ENCODE measurements at places on chromosomes 1 and 21.

- DNase-seq: no peak
Measured at GRCh38 chr1:151222130-151222529, 23.8 kb downstream of the PIP5K1A start.

DNA sequence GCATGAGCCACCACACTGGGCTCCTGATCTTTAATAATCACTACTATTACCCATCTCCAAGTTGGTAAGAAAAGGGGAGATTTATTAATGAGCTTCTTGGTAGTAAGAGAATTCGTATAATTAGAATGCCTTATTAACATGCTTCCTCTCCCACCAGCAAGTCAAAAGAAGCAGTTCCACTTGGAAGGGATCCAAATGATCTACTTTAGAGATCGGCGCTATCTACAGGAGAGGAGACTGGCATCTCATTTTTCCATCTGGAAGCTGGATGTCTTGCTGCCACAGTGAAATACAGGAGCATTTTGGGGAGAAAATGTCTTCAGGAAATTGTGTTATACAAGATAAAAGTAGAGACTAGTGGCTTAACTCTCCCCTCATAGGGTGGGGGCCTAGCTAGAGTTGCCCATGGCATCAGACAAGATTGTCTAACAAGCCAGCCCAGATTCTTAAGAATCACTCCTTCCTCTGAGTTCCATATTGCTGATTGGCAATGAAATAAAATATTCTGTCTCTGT lies 33.6 kb upstream of the CAMSAP2 start:
- DNase-seq: no peak

- no peak for DNase-seq
Measured at GRCh38 chr1:42379794-42380585, 602 bp upstream of the RIMKLA start.

GRCh38 chr1:37831809-37832208 lies 23.8 kb upstream of the YRDC start:
- no peak for DNase-seq

- no peak for DNase-seq
Measured at GRCh38 chr1:23578311-23578996, 19.2 kb upstream of the ID3 start.

- no peak for DNase-seq
Measured at GRCh38 chr1:42767510-42768000, 506 bp downstream of the C1orf50 start.

GRCh38 chr1:85617633-85618100 lies 37.1 kb downstream of the CCN1 start:
- no peak for DNase-seq

- DNase-seq: peak; percentile 25
Measured at GRCh38 chr21:20999659-21000058, 1.4 kb downstream of the NCAM2 start.

DNA sequence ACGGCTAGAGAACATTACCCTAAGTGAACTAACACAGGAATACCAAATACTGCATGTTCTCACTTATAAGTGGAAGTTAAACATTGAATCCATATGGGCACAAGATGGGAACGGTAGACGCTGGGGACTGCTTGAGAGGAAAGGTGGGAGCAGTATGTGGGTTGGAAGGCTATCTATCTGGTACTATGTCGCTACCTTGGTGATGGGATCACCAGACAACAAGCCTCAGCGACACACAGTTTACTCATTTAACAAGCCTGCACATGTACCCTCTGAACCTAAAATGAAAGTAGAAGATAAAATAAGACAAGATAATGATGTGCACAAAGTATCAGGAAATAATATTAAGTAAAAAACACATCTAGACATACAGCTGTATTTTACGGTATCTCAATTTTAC lies 819 bp downstream of the PYHIN1 start:
- DNase-seq: no peak

GRCh38 chr1:112541299-112541698 lies 32.5 kb downstream of the WNT2B start:
- no peak for DNase-seq

DNA sequence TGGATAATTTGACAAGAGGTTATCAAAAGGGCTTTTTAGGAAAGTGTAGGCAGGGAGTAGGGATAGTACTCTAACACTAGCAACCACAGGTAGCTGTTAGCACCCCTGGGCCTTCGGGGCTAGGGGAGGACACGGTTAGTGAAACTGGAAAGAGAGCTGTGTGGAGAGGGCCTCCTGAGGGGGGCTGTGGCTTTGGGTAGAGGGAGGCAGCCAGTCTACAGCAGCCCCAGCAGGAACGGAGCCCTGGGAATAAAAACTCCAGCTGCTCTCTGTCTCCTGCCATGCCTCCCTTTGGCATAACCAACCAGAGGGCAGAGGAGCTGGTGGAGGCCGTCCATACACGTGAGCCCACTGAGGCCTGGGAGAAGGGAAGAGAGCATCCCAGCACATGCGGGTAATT lies 223.2 kb downstream of the FOXD2 start:
- DNase-seq: no peak

DNA sequence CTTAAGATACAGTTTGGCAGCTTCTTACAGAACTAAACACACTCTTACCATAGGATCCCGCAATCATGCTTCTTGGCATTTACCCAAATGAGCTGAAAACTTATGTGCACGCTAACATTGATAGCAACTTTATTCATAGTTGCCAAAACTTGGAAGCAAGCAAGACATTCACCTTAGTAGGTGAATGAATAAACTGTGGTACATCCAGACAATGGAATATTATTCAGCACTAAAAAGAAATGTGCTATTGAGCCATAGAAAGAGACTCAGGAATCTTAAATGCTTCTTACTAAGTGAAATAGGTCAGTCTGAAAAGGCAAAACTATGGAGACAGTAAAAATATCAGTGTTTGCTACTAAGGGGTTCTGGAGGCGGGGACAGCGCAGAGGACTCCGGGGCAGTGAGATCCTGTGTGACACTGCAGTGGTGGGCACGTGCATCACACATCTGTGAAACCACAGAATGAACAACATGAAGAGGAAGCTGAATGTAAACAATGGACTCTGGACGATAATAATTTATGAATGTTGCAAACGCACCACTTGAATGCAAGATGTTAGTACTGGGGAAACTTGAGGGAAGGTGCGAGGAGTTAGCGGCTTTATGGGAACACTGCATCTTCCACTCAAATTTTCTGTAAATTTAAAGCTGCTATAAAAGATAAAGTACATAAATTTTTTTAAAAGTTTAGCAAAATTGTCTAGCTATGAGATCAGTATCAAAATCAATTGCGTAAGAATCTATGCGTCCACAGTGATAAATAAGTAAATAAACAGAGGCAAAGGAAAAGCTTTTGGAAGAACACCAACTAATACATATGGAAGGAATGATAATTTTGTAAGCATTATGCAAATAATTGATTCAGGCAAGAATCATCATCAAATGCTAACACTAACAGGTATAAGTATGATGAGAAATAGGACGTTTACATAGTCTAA lies 15.4 kb upstream of the SPATC1L start:
- DNase-seq: no peak

DNA sequence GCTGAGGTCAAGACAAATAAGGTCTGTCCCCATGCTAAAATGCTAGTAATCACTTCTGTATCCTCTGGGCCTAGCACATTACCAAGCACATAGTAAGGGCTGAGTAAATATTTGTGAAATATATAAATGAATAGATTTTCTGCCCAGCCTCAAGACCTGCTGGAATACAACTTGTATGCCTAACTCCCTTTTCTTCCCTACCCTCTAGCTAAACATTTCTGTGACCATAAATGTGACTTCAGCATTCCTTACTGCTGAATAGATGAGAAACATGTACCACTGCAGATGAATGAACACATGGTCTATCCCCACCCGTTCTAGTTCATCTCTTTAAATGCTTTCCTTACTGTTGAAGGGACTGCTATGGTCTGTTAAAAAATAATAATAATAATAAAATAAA lies 209.0 kb upstream of the HOOK1 start:
- no peak for DNase-seq

- DNase-seq: no peak
Measured at GRCh38 chr1:180213401-180214170, 16.5 kb upstream of the LHX4 start.

GRCh38 chr1:245226203-245226499 lies 71.4 kb downstream of the KIF26B start:
- no peak for DNase-seq

DNA sequence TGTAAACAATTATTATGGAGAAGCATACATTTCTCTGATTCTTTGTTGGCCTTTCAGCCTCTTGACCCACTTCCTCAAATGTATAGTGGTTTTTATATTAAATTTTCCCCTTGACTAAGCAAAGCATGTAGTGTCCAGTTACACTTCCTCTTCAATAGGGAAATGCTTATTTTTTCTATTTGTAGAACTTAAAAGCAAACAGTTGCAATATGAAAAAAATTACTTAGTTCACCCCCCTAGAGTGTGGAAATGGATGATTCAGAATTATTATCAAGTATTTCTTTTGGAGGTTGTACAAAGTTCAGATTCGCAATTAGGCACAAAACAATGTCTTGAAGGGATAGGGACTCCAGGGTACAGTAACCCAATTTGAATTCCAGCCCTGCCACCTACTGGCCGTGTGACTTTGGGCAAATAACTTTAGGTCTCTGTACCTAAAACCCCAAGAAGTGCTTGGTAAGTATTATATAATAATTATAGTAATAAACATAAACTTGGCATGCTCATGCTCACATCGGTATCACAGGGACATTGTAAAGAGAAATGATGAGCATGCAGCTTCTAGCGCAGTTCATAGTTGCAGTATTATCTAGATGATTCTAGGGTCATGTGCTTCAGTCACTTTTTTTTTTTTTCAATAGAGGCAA lies 28.6 kb upstream of the IFNGR2 start:
- no peak for DNase-seq

DNA sequence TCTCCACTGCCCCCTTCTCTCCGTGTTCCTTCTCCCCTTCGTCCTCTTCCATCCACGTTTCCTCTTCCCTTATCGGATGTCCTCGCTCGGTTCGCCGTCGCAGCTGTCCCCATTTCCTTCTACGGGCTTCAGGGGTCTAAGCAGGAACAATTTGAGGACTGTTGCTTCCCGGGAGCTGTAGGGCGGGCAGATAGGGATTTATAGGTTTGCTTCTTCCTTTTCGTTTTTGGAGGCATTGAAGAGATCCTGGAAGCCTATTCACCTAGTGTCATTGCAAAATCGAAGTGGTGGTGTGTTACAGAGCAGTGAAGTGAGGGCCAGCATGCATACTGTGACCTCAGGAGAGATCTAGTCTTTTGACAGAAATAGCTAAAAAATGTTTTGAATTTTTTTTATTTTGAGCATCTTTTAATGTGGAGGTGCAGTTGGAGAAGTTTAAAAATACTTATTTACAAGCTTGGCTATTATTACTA lies 897 bp downstream of the ZYG11B start:
- DNase-seq: no peak

DNA sequence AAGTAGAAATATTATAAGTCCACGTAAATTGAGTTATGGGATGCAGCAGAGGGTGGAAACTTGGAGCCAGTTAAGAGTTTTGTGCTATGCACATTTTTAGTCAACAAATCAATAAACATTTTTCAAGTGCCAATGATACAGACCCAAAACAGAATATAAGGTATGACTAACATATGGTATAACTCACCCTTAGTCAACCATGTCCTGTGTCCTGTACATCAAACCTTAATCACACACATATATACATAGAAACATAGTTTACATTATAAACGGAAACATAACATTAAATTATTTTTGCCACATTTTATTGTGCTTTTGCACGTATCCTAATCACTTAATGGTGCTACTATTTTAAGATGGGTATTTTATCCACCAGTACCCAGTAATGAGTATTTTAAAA lies 136.1 kb upstream of the USH2A start:
- no peak for DNase-seq

GRCh38 chr1:15261155-15262002 lies 14.4 kb downstream of the FHAD1 start:
- DNase-seq: no peak

DNA sequence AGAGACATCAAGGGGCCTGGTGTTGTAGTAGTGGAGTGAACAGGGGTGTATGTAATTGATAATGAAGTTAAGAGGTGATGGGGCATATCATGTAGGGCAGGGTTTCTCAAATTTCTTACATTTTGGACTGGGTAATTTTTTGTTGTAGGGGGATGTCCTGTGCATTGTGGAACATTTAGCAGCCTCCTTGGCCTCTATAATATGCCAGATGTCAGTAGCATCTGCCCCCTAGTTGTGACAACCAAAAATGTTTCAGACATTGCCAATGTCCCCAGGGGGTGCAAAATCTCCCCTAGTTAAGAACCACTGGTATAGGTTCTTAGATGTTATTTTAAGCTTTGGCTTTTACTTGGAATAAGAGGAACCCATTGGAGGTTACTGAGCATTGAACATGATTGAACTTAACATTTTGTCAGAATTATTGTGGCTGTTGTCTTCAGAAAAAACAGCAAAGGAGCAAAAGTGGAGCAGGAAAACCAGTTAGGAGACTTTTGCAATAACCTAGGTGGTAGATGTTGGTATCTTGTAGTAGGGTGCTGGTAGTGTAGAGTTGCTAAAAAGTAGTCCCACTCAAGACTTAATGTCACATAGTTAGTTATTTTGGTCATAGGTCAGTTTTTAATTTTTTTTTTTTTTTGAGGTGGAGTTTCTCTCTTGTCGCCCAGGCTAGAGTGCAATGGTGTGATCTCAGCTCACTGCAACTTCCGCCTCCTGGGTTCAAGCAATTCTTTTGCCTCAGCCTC lies 6.2 kb downstream of the ZNF326 start:
- no peak for DNase-seq

- DNase-seq: no peak
Measured at GRCh38 chr1:150955280-150955679, 19.4 kb downstream of the CERS2 start.

DNA sequence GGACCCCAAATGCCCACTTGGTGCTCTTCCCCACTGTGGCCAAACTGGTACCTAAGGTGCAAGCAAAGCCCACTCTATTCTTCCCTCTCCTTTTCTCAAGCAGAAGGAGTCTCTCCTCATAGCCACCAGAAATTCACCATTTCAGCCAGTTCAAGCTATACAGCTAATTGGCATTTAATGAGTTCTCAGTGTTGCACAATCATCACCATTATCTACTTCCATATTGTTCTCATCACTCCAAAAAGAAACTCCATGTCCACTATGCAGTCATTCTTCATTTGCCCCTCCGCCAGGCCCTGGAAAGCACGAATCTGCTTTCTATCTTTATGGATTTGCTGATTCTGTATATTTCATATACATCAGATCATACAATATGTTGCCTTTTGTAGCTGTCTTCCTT lies 9.9 kb upstream of the ATG4C start:
- no peak for DNase-seq

DNA sequence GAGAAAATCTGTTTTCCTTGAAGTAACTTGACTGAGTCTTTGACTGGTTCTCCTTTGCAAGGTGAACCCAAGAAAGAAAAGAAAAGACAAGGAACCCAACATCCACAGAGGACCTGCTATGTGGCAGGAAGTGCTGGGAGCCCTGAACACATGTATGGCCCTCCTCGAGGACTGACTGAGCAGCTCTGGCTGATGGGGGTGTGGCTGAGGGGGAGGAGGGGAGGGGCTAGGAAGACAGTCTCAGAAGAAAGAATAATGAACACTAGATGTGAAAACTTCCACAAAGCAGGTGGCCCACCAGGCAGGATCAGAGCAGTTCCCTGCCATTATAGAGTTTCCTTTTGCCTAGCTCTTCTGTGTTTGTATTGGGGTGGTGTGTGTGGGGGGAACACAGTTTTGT lies 26.1 kb downstream of the NENF start:
- DNase-seq: no peak

GRCh38 chr1:26550946-26551345 lies 21.4 kb downstream of the RPS6KA1 start:
- no peak for DNase-seq

Measured in T-helper 17 cell (primary cell).